ENCODE measurements at places on chromosomes 7 and 10. TPM values are rescaled to one million over a fixed set of nuclear protein-coding genes. Genes with fewer than 3 reads are reported as not detected.

DNA sequence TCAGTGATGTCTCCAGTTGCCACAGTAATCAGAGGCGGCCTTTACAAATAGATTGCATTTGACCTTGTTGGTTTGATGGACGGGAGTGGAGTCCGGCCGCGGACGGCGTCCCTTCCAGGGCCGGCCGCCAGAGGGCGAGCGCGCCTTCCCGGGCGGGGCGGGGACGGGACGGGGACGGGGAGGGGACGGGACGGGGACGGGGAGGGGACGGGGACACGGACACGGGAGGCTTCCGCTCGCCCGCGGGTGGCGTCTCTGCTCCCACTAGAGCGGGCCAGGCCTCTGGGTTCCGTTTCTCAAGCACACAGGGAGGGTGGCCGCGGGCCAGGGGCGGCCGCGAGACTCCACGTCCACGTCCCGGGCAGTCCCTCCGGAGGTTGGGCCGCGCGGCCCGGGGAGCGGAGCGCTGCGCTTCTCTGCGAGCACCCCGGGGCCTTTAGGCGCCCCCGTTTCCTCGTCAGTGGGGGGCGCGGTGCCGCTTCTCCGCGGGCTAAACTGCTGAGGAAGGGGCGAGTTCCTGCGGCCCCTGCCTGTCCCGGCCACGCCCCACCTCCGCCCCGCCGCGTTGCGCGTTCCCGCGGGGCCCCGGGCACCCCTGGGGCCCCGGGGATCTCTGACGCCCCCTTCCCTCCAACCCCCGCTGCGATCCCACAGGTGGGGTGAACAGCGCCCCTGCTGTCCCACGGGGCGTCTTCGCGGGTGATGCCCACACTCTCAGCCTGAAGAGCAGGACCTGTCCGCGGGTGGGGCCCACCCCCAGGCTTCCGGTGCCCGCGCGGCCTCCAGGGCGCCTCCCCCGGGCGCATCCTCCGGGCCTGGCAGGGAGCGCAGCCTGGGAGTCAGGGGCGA is 84.2 kb upstream of the MKI67 start:
- peak; percentile 93 for DNase-seq

GRCh38 chr10:24375510-24375909 is 166.6 kb downstream of the KIAA1217 start:
- DNase-seq, result no peak

DNA sequence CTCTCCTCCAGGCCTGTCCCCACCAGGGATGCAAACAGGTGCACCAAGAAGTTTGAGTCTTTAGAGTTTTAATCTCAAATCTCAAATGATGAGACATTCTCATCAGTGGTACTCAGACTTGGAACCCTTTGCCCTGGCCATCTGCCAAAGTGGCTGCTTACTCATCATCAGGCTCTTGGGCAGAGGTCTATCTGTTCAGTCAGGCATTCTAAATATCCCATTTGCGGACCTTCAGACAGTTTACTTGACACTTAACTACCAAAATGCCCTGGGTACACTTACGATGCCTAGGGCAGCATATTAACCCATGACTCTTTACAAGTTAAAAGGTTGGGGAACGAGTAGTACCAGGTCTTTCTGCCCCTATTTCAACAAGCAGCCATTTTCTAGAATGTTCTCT is 61.2 kb upstream of the YAE1 start:
- DNase-seq, result no peak

- no peak for DNase-seq
Measured at GRCh38 chr7:541661-542060, 22.0 kb upstream of the PDGFA start.

DNA sequence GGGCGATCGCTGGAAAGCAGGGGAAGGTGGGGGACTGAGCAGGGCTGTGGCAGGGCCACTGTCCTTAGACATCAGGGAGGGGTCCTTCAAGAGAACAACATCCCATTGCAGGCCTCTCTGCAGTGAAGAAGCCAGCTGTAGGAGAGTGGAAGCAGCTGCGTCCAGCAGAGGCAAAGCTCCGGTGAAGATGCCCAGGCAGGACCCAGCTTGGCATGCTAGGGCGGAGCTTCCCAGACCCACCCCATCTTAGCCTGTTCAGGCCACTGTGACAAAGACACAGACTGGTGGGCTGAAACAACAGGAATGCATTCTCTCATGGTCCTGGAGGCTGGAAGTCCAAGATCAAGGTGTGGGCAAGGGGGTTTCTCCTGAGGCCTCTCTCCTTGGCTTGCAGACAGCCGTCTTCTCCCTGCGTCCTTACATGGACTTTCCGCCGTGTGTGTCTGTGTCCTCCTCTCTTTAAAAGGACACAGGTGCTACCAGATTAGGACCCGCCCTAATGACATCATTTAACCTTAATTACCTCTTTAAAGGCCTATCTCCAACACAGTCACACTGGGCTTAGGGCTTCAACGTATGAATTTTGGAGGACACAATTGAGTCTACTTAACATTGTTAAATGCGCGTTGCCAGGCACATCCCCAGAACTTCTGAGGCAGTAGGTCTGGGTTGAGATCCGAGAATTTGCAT is 178.1 kb upstream of the GRB10 start:
- no peak for DNase-seq

DNA sequence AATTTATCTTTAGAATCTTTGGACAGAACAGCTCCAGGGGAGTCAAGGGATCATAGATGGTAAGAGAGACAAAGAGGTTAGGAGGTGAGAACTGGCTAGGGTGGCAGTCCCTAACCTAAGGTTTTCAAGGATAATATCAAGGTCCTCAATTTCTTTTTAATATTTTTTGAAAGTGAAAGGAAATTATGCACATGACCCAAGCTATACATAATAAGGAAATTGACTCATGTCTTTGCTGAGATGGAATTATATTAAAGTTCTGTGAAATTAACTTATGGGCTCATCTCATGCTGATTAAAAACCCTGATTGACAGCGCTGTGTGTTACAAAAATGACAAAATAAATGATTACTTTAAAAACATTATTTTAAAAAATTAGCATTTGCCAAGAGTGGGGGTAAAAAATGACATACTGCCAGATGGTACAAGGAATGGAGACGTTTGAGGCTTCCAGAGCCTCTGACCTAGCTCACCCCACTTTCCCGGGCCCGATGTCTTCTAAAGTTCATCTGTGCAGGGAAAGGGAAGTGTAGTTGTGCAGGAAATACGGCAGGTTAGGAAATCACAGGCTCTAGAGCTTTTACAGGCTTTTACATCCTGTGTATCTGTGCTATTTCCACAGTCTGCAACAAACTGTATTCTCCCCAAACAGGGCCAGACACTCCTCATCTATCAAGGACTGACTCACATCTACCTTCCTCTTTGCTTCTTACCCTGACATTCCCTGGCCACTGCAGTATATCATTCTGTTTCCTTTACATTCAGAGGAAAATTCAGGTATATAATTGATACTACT is 185.6 kb upstream of the PRSS58 start:
- DNase-seq, result no peak

GRCh38 chr10:109773288-109774120 is 149.8 kb downstream of the XPNPEP1 start:
- DNase-seq, result no peak

DNA sequence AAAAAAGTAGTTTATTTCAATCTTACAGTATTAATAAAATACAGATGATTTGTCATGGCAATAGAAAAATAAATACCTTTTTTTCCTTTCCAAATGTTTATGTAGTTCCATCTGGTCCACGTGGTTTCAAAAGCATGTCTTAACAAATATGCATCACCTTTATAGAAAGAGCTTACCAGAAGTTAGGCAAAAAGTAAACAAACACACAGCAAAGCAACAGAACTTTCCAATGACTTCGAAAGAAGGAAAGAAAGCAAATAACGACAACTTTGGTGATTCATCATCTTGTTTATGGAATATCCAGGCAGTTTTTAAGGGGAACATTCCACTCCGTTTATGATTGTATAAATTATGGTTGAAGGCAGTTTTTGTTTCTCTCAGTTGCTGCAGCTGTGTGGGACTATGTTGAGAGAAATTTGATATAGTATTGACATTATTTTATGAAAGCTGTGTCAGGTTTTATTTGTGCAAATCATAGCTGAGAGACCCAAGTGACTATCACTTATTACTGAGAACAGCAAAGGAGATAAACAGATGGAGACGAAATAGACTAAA is 203.1 kb downstream of the CDC14C start:
- no peak for DNase-seq

DNA sequence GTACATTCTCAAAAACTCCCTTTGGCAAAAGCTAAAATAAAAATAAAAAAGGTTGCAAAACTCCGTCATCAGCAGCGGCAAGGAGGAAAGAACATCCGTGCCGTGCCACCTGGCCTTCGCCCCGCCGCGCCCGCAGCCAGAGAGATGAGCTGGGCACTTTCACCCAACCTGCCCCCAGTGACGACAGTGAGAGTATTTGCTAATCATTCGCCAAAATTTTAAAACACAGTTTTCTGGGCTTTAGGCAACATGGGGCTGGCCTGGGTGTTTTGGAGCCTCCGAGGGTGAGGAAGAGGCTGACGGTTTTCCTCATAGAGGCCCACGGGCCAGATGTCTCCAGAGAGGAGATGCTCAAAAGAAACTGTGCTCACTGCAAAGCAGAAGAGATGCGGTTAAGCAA is 128.2 kb downstream of the PRKAG2 start:
- DNase-seq, result no peak

The RFC2 gene
- total RNA-seq, result 16.9 TPM

The DPP6 gene
- 0.58 TPM for total RNA-seq

The FZD8 gene
- 13.0 TPM for total RNA-seq

The MYO3A gene
- total RNA-seq, result not detected

The CNPY1 gene
- total RNA-seq, result not detected

The CTNNA3 gene
- 0.10 TPM for total RNA-seq

The CDHR3 gene
- total RNA-seq, result 35.7 TPM

The LFNG gene
- 43.8 TPM for total RNA-seq

The SFRP5 gene
- not detected for total RNA-seq
